ENCODE measurements at places on chromosomes 1 and 21. TPM values are rescaled to one million over a fixed set of nuclear protein-coding genes. Genes with fewer than 3 reads are reported as not detected.

GRCh38 chr1:180153032-180153431 lies 1.6 kb upstream of the QSOX1 start:
- H3K4me1 ChIP-seq = peaks cover 20% of the 10 kb centered on the region
- no peak overlapping the region for H3K27ac ChIP-seq
- no peaks in the 10 kb centered on the region for H3K27me3 ChIP-seq

DNA sequence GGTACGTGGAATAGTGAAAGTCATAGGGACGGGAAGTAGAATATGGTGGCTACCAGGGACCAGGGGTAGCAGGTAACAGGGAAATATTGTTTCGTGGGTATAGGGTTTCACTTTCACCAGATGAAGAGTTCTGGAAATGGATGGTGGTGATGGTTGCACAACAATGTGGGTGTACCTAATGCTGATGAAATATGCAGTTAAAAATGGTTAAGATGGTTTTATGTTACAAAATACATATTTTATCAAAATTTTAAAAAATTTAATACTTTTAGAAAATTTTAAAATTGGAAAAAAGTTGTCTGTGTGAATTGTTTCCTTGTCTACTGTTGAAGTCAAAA lies 55.5 kb upstream of the TLR5 start:
- DNase-seq = no peak
- no peaks in the 10 kb centered on the region for H3K4me1 ChIP-seq
- H3K27ac ChIP-seq = no peak overlapping the region
- H3K36me3 ChIP-seq = no peaks in the 10 kb centered on the region

The DMBX1 gene
- not detected for total RNA-seq

- H3K27me3 ChIP-seq = no peaks in the 10 kb centered on the region
- no peaks in the 10 kb centered on the region for H3K4me1 ChIP-seq
- no peaks in the 10 kb centered on the region for H3K36me3 ChIP-seq
- H3K27ac ChIP-seq = no peak overlapping the region
- DNase-seq = no peak
Measured at GRCh38 chr1:7727809-7728471, 43.2 kb upstream of the VAMP3 start.
